ENCODE measurements at places on chromosomes 13 and 19.

GRCh38 chr13:39149896-39150295, 111.6 kb downstream of the NHLRC3 start:
- DNase-seq = no peak

- no peak for DNase-seq
Observed at GRCh38 chr13:95745289-95745688, 68.3 kb downstream of the DNAJC3 start.

DNA sequence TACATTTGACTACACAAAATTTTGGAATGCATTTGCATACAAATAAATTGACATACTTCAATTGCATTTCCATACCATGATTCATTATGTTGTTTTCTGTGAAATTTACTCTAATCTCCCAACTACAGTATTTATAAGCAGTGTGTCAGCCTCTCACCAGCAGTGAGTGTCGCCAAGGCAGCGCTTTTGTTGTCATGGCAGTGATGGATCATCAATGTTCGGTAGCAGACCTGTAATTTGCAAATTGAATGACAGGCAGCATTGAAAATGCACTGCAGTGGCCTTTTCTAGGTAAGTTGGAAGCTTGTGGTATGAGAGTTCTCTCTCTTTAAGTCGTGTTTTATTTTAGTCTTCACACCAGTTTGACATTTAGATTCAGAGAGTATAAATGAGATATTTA, 534.1 kb downstream of the PCDH17 start:
- no peak for DNase-seq

DNA sequence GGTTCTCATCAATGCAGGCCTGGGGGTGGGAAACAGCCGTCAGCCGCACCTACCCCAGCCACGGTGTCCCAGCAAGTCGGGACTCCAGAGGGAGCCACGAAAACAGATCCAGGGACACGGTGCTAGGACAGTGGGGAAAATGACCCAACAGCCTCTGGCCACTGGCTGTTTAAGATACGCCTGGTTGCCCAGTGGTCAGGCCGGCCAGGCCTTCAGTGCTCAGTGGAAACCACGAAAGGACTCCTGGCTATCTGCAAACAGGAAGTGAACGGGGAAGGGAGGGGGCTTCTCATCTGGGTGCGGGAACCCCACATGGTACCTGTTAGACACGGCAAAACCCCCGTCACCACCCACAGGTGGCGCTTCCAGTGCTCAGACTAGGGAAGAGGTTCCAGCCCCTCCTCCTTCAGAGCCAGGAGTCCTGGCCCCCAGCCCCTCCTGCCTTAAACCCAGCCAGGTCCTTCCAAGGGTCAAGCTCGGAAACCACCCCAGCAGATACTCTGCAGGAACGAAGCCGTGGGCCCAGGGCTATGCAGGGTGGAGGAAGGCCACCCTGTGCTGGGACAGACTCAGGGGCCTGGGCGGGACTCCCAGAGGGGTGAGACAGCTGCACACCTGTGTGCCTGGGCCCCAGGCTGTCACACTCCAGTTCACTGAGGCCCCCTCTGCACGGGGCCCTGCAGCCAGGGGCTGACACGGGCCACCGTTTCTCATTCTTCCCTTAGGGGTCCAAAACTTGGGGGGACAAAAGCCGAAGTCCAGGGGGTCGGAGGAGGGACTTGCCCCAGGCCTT, 4.5 kb downstream of the PPP1R12C start:
- peak; percentile 51 for DNase-seq

DNA sequence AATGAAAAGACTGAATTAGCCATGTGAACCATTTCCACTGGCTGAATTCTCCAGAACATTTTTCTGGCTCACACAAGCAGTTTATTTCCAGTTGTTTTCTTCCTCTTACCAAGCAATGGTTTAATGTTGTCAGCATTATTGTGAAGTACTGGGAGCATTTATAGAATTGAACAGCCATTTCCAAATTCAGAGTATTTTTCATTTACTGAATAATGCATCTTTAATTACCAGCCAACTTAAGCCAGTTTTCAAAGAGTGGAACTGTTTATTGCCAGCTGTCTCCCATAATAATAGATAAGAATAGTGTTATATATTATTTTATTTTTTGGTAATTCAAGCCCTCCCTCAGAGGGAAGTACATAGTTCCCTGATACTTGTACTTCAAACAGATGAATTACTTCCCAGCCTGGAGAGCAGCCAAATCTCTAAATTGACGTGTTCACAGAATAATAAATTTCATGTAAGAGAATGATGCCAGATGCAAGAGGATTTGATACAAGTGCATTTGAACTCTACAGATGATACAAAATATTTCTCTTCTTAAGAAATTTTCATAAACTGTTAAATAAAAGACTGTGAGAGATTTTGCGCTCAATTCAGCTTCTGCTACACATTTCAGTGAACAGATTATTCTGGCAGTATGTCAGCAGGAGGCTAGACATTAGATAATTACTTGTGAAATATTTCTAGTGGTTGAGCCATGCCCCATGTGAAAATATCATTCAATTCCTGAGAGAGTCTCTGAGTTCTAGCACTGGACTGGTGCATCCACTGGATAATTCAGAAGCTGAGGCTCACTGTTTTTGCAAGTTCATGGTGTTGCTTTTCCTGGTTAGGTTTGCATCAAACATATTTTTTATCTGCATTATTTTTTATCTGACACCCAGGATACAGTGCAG, 315.9 kb downstream of the SLC7A1 start:
- DNase-seq = no peak

All from GM12892 (cell line).